ENCODE measurements at places on chromosomes 4 and X. TPM values are rescaled to one million over a fixed set of nuclear protein-coding genes. Genes with fewer than 3 reads are reported as not detected.

Gene SLITRK4
- polyA plus RNA-seq = 0.06 TPM

Gene SAGE1
- polyA plus RNA-seq = not detected

Gene DTHD1
- 0.04 TPM for polyA plus RNA-seq

Gene SSX4B
- not detected for polyA plus RNA-seq

Gene SULT1B1
- 0.41 TPM for polyA plus RNA-seq

Gene FHL1
- 127 TPM for polyA plus RNA-seq

Gene RS1
- polyA plus RNA-seq = not detected

Gene MAP3K15
- polyA plus RNA-seq = 0.06 TPM

Gene CYTL1
- 1.6 TPM for polyA plus RNA-seq

Gene SYTL5
- 3.0 TPM for polyA plus RNA-seq

Gene BTC
- polyA plus RNA-seq = 4.1 TPM

Gene ATP1B4
- not detected for polyA plus RNA-seq

Gene ADH1A
- polyA plus RNA-seq = not detected

Gene SLC6A8
- 33.0 TPM for polyA plus RNA-seq

Gene PRR32
- not detected for polyA plus RNA-seq

Gene SLC25A14
- 10.2 TPM for polyA plus RNA-seq

Gene HS3ST1
- 14.5 TPM for polyA plus RNA-seq

Gene GLRB
- 0.08 TPM for polyA plus RNA-seq

Gene NXF3
- polyA plus RNA-seq = 0.19 TPM

Gene CLNK
- 0.05 TPM for polyA plus RNA-seq

Gene ENOPH1
- polyA plus RNA-seq = 51.7 TPM

Gene RUFY3
- 25.1 TPM for polyA plus RNA-seq

Gene PDZD4
- 4.0 TPM for polyA plus RNA-seq

Gene FAM13A
- 2.5 TPM for polyA plus RNA-seq

Gene EGF
- 0.10 TPM for polyA plus RNA-seq

Gene PASD1
- polyA plus RNA-seq = not detected

Gene HS6ST2
- 0.81 TPM for polyA plus RNA-seq

Gene ARR3
- not detected for polyA plus RNA-seq

Gene IL21
- not detected for polyA plus RNA-seq

Gene PNMA6F
- not detected for polyA plus RNA-seq

Gene TEX11
- not detected for polyA plus RNA-seq

Gene HDAC8
- polyA plus RNA-seq = 13.9 TPM

Gene PAGE5
- polyA plus RNA-seq = not detected

Gene EVC2
- 1.6 TPM for polyA plus RNA-seq

Gene AP1S2
- 5.2 TPM for polyA plus RNA-seq

Gene ZNF41
- 2.2 TPM for polyA plus RNA-seq

Gene ARMCX4
- polyA plus RNA-seq = 3.3 TPM

Gene SRPX2
- 39.7 TPM for polyA plus RNA-seq

Gene CT45A3
- not detected for polyA plus RNA-seq

Gene SPANXD
- not detected for polyA plus RNA-seq

Gene SFRP2
- polyA plus RNA-seq = 16.4 TPM

Gene EDNRA
- polyA plus RNA-seq = 1.6 TPM

Gene BEX1
- 0.14 TPM for polyA plus RNA-seq

Gene PPEF2
- not detected for polyA plus RNA-seq

Gene LDB2
- polyA plus RNA-seq = 4.4 TPM

Gene NXT2
- 3.2 TPM for polyA plus RNA-seq

Gene WNK3
- 0.09 TPM for polyA plus RNA-seq

Gene S100P
- polyA plus RNA-seq = 60.0 TPM

Gene BBS12
- 0.76 TPM for polyA plus RNA-seq

Gene SHISA3
- 0.39 TPM for polyA plus RNA-seq

Gene VSIG4
- polyA plus RNA-seq = 5.1 TPM

All from esophagus (tissue), 2 donors.